LHCN-M2 (cell line): ENCODE measurements at places on chromosomes 12 and 14. TPM values are rescaled to one million over a fixed set of nuclear protein-coding genes. Genes with fewer than 3 reads are reported as not detected.
A peak's percentile ranks its signal among the peaks of the same experiment; 100 is the strongest.

- no peak for DNase-seq
Observed at GRCh38 chr12:96948782-96949181, 41.7 kb downstream of the NEDD1 start.

- no peak for DNase-seq
Observed at GRCh38 chr14:101225157-101226152, 321.9 kb upstream of the RTL1 start.

DNA sequence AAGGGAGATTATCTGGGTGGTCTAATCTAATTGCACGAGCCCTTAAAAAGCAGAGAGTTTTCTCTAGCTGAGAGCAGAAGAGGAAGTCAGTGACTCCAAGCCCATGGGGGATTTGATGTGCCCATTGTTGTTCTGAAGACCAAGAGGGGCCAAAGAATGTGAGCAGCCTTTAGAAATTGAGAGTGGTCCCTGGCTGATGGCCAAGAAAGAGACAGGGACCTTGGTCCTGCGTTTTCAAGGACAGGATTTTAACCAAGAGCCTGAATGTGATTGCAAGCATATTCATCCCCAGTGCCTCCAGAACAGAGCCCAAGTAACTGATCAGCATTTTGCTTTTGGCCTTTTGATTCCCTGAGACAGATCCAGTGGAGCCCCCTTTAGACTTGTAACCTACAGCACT lies 1353.9 kb downstream of the AACS start:
- no peak for DNase-seq

DNA sequence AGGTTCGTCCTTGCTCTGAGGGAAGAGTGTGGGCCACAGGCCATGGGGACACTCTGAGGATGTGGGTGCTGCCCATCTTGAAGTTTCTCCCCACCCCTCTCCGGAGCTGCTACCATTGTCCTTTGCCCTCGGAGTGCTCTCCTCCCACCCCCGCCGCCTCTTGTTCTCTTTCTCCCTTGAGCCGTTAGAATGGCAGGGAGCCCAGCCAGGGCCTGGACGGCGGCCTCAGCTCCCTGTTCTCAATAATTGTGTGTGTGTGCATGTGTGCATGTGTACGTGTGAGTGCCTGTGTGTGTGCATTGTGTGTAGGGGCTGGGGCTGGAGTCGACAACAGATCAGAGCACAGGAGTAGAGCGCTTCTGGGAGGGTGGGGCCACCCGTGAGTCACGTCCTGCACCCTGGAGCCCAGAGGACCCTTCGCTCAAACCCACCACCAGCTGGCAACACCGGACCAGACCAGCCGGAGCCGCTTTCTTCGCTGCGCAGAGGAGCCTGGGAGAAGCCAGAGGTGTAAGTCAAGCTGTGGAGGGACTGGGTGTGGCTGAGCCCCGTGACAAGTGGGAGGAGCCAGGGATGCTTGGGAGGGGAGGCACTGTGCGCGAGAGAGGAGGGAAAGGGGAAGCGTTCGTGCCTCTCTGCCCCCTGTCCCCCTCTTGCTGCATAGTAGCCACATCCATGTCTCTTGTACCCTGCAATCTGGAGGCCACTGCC lies 25.9 kb upstream of the KCNA5 start:
- no peak for DNase-seq

- DNase-seq = no peak
Observed at GRCh38 chr14:29820785-29821184, 106.9 kb downstream of the PRKD1 start.

- DNase-seq = no peak
Observed at GRCh38 chr12:23618718-23619117, 330.8 kb downstream of the SOX5 start.

DNA sequence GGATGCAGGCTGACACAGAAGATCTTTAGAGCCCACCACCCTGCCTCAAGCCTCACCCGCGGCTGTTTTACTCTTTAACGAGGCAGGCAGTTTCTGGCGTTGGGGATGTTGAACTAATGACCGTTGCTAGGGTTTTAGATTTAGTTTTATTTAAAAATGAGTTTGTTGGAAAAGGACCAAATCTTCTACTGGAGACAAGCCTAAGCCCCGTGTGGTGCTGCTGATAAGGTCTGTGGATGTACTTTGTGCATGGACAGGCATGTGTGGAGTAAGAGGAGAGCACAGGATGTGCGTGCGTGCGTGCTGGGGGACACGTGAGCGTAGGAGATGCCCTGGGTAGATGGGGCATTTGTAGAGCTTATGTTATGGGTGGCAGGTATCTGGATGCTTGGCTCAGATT lies 5.7 kb downstream of the NTF3 start:
- DNase-seq = no peak

- no peak for DNase-seq
Observed at GRCh38 chr12:21568115-21568514, 36.5 kb downstream of the GYS2 start.

DNA sequence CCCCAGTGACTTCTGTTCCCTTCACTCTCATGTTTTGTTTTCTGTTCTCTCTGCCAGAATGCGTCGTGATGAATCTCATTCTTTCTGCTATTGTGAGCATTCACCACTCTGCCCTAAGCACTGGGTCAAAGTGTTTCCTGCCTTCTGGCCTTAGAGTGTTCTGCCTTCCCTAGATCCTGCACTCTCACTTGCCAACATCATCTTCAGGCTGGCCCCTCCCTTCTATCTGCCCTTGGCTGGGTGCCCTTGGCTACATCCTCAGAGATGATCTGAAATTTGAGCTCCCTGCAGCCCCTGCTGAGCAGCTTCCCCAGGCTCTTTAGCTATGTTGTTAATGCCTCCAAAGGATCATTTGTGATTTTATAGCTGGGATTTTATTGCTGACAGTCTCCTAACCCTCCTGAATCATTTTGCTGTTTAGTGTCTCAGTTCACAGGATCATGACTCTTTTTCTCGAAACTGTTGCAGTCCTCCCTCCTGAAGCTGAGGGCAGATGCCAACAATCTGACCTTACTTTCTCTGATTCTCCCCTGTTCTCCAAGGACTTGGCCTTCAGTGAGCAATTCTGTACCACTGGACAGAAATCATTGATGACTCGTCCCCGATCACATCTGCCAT lies 4.5 kb downstream of the DHRS2 start:
- peak; percentile 55 for DNase-seq

LYZ gene
- not detected in 2 replicates for total RNA-seq
